CD4-positive, CD25-positive, alpha-beta regulatory T cell (primary cell): ENCODE measurements at places on chromosomes 2 and 18. TPM values are rescaled to one million over a fixed set of nuclear protein-coding genes. Genes with fewer than 3 reads are reported as not detected.

- DNase-seq: no peak
Observed at GRCh38 chr2:20622731-20623130, 28.2 kb downstream of the HS1BP3 start.

Gene TTN
- 2.8 TPM for polyA plus RNA-seq

Gene RSAD2
- polyA plus RNA-seq: 1.6 TPM

Gene SPHKAP
- polyA plus RNA-seq: not detected

- no peak for DNase-seq
Observed at GRCh38 chr2:240603846-240604245, 17.3 kb downstream of the CAPN10 start.

DNA sequence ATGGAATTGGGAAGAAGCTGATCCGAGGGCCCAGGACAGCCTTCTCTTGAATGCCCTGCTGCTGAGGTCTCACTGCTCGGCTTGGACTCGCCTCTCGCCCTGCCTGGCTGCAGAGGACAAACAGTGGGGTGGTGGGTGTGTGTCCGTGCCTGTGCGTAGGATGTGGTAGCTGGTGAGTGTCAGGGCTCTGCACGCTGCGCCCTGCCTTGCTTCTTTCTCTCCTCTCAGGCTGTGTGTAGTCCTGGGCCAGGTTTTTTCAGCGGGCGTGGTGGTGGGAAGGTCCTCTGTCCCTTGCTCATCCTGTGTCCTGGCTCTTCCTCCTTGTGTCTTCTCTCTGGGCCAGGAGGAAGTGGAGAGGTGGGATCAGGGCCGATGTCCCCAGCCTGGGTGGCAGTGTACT is 44.8 kb downstream of the RRM2 start:
- no peak for DNase-seq

DNA sequence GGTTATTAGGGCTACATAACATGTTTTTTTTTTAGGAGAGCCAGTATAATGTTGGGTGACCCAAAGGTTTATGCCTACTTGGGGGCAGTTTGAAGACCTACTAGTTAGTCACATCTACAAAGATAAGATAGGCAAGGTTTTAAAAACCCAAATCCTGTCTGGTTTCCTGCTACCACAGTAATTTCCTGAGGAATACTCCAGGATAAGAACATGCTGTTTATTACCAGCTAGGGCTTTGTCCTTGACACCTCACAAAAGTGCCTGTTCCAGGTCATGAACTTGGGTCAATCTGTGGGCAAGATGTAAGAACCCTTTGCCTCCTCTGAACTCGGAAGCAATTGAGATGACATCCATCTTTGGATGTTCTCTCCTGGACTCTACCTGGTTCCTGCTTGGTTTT is 38.2 kb downstream of the CDC42EP3 start:
- no peak for DNase-seq

Gene HTR2B
- 0.39 TPM for polyA plus RNA-seq

DNA sequence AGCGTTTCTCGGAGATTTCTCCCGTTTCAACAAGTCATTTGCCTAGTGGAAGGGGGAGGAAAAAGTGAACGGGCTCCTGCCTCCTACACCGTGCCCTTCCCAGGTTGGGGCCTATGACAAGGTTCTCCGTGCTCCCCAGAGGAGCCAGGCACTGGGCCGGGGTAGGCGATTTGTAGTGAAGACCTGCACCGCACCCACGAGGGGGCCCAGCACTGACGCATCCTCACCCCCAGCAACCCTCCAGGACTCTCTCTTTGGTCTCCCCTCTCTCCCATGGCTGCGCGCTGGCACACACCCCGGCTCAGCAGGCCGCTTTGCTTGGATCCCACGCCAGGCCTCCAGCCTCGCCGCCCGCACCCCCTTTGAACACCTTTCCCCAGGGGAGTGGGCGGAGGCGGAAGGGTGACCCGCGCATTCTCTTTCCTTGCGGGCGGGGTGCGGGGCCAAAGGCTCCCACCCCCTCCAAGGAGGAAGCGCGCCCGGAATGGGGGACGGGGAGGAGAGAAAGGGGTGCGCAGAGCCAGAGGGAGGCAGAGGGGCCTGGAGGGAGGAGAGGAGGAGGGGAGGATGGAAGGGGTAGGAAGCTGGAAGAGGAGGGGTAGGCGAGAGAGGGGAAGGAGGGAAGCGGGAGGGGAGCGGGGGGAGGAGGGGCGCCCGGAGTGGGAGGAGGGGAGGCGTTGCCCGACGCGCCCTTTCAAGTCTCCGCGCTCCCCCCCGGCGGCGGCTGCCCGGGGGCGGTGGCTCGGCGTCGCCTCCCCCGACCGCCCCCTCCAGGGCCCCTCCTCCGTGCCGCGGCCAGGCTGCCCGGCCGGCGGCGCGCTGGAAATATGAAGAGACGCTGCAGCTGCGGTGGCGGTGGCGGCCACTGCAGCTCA is at the start of gene APCDD1:
Gene APCDD1, plus strand, starts transcription at position 830 of the 875 bp plus-strand sequence. CDS start 347 bp downstream, outside the sequence.
- DNase-seq: no peak

Gene GAREM2
- polyA plus RNA-seq: 0.77 TPM

- no peak for DNase-seq
Observed at GRCh38 chr18:61941948-61942471, 49.2 kb upstream of the RNF152 start.

Gene IL36RN
- polyA plus RNA-seq: not detected

GRCh38 chr2:33660416-33661123 is 61.5 kb upstream of the FAM98A start:
- no peak for DNase-seq

Gene SIX3
- polyA plus RNA-seq: not detected

GRCh38 chr18:23340661-23341060 is 112.4 kb upstream of the RIOK3 start:
- DNase-seq: no peak

Gene C2orf80
- not detected for polyA plus RNA-seq

GRCh38 chr2:3094999-3095958 is 282.3 kb downstream of the EIPR1 start:
- no peak for DNase-seq

GRCh38 chr2:33264766-33265165 is 211.7 kb upstream of the RASGRP3 start:
- no peak for DNase-seq

- DNase-seq: no peak
Observed at GRCh38 chr2:107817378-107817777, 9.3 kb upstream of the RGPD4 start.

GRCh38 chr2:112660138-112660537 is 14.4 kb downstream of the SLC20A1 start:
- no peak for DNase-seq

- no peak for DNase-seq
Observed at GRCh38 chr2:232502911-232503808, 15.5 kb upstream of the ECEL1 start.

DNA sequence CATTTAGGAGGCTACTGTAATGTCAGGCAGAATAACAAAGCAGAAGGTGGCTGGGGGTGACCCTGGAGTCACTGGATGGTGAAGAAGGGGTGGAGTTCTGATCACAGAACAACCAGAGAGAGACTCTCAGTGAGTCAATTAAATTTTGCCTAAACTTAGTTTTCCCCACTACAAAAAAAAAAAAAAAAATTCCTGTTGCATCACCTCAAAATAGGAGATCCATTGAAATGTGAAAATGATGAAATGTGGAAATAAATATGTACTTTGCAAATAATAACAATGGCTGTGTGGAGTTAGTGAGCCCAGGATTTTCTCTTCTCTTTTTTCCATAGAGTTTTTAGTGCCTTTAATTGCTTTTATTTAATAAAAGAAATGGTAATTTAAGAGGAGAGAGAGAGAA is 165.5 kb downstream of the GFPT1 start:
- DNase-seq: no peak

DNA sequence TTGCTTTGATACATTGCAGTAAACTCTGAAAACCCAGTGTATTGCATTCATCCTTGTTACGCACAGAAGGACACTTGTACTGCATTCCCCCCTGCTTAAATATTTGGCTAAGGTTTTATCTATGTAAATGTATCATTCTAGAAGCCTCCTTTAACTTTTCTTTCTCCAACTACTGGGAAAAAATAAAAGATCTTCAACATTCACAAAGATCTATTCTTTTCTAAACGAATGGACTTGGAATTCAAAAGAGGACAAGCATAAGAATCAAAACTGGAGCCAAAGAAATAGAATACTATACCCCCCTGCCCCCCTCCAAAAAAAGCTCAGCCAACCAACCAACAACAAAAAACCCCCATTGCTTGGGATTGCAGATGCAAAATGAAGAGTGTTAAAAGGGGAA is 136.9 kb downstream of the EPHA4 start:
- DNase-seq: no peak

- DNase-seq: no peak
Observed at GRCh38 chr2:144462266-144462665, 57.7 kb downstream of the ZEB2 start.

Gene MROH2A
- polyA plus RNA-seq: not detected

Gene ANKRD30B
- not detected for polyA plus RNA-seq

Gene LYPD6B
- polyA plus RNA-seq: not detected

Gene GPAT2
- 4.6 TPM for polyA plus RNA-seq

- DNase-seq: peak; percentile 16
Observed at GRCh38 chr2:152716805-152717227, 445 bp downstream of the PRPF40A start.

DNA sequence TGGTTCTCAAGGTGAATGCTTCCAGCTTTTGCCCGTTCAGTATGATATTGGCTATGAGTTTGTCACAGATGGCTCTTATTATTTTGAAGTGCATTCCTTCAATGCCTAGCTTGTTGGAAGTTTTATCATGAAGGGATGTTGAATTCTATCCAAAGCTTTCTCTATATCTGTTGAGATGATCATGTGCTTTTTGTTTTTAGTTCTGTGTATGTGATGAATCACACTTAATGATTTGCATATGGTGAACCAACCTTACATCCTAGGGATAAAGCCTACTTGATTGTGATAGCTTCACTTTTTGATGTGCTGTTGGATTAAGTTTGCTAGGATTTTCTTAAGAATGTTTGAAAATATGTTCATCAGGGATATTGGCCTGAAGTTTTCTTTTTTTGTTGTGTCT is 112.1 kb downstream of the MBD2 start:
- no peak for DNase-seq

DNA sequence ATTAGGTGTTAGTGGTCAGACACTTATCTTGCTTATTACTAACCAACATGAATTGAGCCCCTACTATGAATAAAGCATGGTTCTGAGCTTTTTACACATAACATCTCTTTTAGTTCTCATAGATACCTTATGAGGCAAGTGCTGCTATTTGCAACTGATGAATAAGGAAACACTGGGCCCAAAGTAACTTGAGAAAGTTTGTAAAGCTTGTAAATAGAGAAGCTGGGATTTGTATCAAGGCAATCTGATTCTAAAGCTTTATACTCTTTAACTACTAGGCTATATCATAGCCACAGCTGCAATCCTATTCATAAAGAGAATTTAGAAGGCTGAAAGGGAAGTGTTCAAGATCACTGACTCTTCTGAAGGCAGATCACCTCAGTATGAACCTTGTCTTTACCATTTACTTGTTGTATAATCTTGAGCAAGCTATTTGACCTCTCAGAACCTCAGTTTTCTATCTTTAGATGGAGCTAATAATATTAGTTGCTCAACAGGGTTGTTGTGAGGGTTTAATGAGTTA is 60.4 kb downstream of the ABCB11 start:
- no peak for DNase-seq

Gene ANXA4
- polyA plus RNA-seq: 32.3 TPM

GRCh38 chr2:219912491-219912921 is 285.1 kb downstream of the SLC4A3 start:
- no peak for DNase-seq

Gene KYNU
- polyA plus RNA-seq: not detected

Gene GREB1L
- not detected for polyA plus RNA-seq

DNA sequence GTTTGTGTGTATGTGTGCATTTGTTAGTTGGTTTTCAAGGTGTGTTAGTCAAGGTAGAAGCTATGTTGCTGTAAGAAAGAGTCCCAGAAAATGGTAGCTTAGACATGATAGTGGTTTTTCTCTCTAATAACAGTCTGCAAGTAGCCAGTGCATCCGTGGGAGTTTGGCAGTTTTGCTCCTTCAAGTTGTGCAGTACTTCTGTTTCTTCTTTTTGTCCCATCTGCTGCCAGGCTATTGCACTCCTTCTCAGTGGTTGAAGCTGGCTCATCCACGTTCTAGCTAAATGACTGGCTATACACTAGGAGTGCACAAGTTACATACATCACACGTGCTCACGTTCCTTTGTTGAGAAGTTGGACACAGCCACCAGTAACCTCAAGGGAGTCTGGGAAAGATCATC is 134.7 kb downstream of the ASXL3 start:
- DNase-seq: no peak

GRCh38 chr18:79567481-79568147 is 112.0 kb upstream of the CTDP1 start:
- no peak for DNase-seq

GRCh38 chr2:45748239-45748638 is 96.8 kb downstream of the PRKCE start:
- DNase-seq: no peak

Gene ELMOD3
- polyA plus RNA-seq: 13.5 TPM

GRCh38 chr18:79770826-79771225 is 26.9 kb upstream of the KCNG2 start:
- DNase-seq: no peak

DNA sequence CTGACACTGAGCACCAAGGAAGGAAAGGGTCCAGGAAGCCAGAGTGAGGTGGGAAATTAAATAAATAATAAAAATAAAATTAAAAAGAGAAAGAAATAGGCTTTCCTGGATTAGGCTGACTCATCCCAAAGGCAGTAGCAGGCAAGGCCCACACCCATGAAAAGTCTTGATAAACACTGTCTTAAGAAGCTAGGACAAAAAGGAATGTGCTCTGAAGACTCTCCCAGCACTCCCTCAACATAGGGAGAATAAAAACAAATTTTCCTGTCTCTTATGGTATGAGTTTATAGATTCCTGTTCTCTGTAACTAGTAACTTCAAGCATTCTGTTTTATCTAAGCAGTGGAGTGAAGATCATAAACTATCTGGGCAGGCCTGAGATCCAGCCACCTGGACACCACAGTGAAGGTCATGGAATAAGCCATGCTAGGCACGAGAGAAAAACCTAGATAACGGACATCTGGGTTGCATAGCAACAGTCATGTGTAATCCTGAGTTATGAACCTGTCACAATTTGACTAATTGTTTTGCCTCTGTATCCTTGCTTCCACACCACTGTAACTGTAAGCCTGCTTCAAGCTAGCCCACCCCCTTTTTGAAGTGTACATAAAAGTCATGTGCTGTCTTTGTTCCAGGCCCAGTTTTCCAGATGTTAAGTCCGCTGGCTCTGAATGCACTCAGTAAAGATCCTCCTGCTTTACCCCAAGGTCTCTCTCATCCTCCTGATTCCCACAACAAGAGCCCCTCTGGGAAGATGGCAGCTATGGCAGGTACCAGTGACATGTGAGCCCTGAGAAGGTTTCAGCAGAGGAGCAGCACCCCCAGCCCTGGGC is 107.8 kb downstream of the NDUFA10 start:
- no peak for DNase-seq
